ENCODE measurements at places on chromosomes 2 and 18.

GRCh38 chr2:18243816-18244215, 316.6 kb downstream of the RDH14 start:
- DNase-seq = no peak

GRCh38 chr2:203846490-203847105, 21.0 kb upstream of the CTLA4 start:
- DNase-seq = no peak

DNA sequence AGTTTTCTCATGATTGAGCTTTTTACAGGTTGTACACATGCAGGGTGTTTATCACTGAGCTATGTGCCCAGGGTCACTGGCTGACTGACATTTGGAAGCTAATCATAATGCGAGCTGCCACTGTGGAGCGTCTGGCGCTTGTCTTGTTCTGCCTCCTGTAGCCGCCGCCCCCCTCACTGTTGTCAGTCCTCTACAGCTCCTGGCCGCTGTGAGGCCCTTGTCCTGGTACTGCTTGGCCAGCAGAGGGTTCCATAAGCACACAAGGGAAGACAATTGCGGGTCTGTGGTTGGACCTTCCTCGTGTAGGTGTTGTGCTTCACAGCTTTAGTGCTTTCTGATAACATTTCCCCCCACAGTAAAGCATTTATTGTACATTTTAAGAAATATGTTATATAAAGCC, 105.6 kb upstream of the LDLRAD4 start:
- peak; percentile 66 for DNase-seq

DNA sequence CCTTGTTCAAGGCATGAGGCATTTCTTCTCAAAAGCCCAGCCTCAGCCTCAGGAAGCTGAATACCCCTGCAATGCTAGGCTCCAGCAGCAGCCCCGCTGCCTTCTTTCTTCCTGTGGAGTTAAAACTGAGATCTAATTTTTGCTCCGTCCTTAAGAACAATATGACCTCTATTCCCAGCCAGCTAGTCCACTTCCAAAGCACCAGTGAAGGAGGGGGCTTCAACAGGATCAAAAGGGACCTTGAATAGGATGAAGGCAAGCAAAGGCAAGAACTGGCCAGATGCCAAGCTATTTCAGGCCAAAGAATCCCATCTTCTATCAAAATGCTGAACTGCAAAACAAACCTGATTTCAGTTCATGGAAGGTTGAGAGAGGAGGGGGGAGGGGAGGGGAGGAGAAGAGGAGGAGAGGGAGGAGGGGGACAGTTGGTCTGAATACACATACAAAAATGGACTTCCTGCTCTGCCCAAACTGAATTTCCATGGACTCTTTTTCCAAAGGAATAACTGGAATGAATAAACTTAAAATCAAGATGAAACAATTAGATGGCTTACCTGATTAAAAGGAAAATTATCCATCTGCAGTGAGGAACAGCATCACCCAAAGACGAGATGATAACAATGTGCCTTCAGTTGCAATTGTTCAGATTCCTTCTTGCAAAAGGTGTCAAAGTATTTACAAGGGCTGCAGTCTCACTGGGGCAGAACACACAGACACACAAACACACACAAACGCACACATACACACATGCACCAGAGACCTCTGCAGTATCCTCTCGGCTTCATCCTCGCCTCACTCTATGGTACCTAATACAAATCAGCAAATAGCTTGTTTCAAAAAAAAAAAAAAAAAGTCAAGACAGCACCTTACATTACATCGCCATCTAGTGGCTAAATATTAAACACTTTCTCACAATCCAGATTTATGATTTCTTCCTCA, at the start of gene SCN1A:
Gene SCN1A, minus strand, starts transcription at position 804 of the 939 bp plus-strand sequence. CDS start 54,399 bp downstream, outside the sequence.
- peak; percentile 23 for DNase-seq

DNA sequence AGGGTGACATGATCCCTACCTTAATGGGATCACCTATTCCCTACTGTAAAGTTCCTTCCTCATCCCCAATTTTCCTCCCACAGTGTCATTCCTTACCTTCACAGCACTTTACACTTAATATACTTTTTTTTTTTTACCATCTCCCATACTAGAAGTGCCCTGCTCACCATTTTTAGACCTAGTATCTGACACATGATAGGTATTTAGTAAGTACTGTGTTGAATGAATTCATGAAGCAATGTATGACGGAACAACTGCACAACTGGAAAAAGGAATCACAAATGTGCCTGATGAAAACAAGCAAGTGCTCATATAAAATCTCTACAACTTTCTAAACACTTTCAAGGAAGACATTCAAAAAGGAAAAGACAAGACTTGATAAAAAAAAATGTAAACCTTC, 77.0 kb upstream of the ST8SIA5 start:
- DNase-seq = no peak

DNA sequence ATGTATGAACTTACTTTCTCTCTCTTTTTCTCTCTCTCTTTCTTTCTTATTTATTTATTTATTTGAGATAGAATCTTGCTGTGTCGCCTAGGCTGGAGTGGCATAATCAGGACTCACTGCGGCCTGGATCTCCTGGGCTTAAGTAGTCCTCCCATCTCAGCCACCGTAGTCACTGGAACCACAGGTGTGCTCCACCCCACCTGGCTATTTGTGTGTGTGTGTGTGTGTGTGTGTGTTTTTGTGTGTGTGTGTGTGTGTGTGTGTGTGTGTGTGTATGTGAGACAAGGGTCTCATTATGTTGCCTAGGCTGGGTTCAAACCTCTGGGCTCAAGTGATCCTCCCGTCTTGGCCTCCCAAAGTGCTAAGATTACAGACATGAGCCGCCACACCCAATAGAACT, 64.3 kb downstream of the KIAA1328 start:
- DNase-seq = no peak

DNA sequence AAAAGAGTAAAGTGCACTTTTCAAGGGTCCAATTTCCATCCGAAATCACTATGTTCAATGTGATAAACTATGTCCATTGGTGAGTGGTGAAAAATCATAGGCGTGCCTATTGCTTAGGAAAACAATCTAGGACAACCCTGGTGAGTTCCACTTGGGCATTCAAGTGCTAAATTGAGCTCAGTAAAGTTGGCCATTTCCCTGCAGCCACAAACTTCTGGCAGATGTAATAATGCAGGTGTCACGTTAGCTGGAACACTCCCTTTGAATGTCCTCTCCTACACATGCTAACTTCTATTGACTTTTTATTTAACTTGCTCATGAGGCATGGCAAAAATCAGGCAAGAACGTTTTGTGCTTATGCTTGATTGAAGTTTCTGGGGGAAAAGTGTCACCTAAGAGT, 67.1 kb downstream of the CPS1 start:
- DNase-seq = no peak

- no peak for DNase-seq
Observed at GRCh38 chr2:68118816-68119215, 38.9 kb upstream of the PNO1 start.

DNA sequence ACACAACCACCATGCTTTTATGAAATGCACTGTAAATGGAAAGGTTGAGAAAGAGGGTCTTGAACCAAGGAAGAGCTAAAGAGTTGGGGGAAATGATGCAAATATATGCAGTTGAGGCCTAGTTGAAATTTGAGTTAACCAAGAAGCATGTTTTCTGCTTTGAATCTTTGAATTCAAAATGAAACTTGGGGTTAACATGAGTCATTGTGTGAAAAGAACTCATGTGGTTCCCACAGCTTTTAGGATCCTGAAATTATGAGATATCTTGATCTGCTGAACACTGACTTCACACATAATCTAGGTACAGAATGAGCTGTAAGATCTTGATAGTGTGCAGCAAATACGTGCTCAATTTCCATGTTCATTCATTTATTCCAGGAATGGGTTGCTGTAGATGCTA, 422.9 kb upstream of the TRIB2 start:
- no peak for DNase-seq

GRCh38 chr18:22839340-22839821, 93.7 kb upstream of the RBBP8 start:
- DNase-seq = no peak

- DNase-seq = no peak
Observed at GRCh38 chr18:41966943-41967342, 11.9 kb downstream of the PIK3C3 start.

- DNase-seq = no peak
Observed at GRCh38 chr18:48504819-48505218, 34.0 kb upstream of the CTIF start.

DNA sequence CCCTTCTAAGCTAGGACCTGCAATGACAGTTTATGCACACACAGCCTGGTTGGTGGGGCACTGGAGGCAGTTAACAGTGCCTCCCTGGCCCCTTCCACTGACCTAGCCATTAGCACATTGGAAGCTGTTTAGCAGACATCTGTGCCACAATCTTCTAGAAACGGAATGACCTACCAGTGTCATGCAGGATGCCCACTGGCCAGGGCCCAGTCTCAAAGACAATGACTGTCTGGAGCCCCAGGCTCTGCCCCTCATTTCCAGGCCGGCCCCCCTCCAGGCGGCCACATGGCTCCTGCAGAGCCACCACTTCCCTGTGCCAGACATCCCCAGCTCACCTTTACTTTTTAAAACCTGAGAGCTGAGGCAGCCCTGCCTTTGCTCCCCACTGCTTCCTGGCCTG, 123.5 kb upstream of the CAPN13 start:
- DNase-seq = no peak

DNA sequence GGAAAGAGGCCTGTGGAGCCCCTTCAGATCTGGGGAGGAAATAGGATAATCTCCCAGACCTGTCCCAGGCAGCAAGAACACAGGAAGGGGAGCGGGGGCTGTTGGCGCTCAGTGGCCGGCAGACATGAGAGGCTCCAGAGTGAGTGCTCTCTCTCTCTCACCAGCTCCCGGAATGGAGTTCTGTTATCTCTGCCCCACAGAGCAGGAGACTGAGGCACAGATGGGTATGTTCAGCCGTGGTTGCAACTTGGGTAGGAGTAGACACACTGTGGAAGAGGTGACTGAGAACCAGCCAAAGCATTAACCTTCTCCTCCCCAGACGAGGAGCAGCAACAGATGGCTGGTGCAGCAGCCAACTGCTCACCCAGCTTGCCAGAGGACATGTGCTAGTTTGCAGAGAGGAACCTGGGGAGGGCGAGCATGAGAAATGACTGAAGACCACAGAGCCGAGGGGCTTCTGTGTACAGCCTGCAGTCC, 82.0 kb downstream of the NRP2 start:
- DNase-seq = no peak

DNA sequence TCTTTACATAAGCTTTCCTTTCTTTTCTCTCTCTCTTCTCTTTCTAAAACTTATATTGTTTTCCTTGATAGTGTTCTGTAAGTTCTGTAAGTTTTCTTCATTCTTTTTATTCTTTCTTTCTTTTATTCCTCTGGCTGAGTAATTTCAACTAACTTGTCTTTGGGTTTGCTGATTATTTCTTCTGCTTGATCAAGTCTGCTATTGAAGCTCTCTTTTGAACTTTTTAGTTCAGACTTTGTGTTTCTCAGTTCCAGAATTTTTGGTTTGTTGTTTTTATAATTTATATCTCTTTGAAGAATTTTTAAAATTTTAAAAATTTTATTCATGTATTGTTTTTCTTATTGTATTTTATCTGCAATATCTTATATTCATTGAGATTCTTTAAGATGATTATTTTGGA, 795.8 kb upstream of the SALL3 start:
- DNase-seq = no peak

GRCh38 chr2:41698678-41699422, 349.0 kb upstream of the PKDCC start:
- peak; percentile 38 for DNase-seq

DNA sequence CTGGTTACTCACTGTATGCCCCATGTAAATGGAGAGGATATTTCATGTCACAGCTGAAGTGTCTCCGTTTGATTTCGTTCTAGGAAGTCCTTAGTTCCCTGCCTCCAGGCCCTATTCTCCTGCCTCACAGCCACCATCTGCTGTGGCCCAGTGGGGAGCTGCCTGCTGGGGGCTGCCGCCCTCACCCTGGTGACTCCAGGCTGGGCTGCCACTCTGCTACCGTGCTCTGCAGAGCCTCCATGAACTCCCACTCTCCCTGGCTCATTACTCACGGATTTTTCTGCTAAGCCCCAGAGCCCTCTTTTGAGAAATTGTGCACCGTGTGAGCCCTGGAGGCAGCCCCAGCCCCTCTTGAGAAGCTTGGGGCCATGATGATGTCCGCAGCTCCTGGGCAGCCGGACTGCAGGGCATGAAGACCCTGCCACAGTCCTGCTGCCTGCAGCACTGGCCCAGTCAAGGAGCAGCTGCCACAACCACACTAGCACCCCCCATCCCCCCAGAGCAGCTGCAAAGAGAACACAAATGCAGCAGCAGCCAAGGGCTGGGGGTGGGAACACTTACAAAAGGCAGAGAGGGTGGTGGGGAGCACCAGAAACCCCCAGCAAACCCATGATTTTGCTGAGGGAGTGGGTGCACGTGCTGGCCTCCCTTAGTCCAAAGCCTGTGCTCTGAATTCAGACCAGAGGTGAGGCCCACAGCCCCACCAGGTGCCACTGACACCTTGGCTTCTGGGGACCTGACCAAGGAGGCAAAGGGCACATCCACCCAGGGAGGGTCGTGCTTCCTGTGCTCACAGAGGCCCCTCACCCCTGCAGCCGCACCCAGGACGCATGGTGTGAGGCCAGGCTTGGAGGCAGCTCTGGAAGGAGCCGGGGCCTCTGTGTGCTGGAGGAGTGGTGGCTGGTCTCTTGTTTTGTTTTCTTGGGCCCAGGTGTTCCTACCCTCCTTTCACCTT, 270.2 kb upstream of the RAB6C start:
- DNase-seq = no peak

GRCh38 chr2:201859949-201860348, 53.6 kb downstream of the CDK15 start:
- DNase-seq = no peak

GRCh38 chr2:130319536-130319935, 23.2 kb upstream of the IMP4 start:
- no peak for DNase-seq

DNA sequence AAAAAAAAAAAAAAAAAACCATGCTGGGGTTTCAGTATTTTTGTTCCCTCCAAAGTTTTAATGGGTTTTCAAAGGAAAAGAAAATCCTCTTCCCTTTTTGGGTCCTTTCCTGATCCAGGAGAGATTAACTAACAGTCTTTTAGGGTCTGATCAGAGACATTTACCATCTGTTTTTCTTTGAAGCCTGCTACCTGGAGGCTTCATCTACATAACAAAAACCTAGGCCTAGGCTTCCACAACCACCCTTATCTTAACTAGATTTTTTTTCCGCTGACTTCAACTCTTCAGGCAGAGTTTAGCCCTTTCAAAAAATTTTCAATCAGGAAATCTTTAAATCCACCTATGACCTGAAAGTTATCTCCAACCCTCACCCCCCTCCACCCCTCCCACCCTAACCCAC, 154.7 kb downstream of the MBD2 start:
- no peak for DNase-seq

- DNase-seq = peak; percentile 91
Observed at GRCh38 chr2:102355526-102356380, at the start of gene IL18R1. Gene IL18R1 (plus strand): TSS chr2:102355796. CDS start chr2:102362661, 6,865 bp downstream.
